ENCODE measurements at places on chromosomes 7 and 10.

DNA sequence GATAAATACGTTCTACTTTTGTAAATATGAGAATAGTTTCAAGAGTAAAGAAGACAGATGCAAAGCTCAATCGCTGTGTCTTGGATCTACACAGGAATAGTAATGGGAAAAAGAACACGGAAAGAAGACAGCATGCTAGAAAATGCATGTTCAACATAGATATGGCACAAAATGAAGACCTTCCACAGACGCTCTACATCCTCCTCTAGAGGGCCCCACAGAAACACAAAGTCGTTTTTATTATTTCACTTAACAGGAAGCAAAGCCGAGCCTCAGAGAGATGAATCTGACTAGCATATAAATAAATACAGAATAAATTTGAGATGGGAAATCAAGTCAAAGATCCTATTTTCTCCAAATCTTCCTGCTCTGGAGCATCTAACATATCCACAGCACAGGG, 292.6 kb downstream of the PARD3 start:
- DNase-seq, result no peak

- no peak for DNase-seq
Measured at GRCh38 chr7:129213828-129214227, 11.0 kb upstream of the AHCYL2 start.

- DNase-seq, result no peak
Measured at GRCh38 chr10:5641501-5641900, 24.9 kb downstream of the ASB13 start.

GRCh38 chr10:24396396-24396795, 187.5 kb downstream of the KIAA1217 start:
- DNase-seq, result no peak

DNA sequence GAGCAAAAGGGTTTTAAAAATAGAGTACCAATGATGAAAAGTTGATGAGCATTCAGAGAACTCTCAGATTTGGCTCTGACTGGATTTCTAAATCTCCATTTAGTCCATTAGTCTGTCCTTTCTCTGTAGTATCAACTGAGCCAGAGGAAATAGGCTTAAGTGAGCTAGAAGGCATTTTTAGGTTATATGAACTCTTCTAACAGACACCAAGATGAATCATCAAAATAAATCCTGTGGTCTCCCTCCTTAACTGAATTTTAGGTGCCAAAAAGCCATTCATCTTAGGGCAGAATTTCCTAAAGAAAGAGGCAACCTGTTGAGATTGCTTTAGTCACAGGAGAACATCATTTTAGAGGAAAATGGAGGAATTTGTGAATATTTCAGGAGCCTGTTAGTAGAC, 305.1 kb downstream of the AUTS2 start:
- DNase-seq, result no peak

DNA sequence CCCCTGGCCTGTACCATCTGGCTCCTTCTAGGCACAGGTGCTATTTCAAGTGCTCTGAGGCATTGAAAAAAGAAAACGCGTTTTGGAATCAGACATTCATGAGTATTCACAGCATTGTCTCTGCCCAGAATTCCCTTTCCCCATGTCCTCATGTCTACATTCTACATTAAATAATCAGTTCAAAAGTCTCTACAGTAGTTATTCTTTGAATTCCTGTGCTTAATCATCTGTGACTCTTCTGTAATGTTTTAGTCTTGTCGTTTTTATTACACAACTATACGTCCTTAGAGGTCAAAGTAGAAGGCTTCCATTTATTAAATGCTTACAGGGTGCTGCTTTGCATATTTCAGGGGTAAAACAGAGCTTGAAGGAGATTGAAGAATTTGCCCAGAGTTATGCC, 95.7 kb downstream of the BICC1 start:
- DNase-seq, result no peak

DNA sequence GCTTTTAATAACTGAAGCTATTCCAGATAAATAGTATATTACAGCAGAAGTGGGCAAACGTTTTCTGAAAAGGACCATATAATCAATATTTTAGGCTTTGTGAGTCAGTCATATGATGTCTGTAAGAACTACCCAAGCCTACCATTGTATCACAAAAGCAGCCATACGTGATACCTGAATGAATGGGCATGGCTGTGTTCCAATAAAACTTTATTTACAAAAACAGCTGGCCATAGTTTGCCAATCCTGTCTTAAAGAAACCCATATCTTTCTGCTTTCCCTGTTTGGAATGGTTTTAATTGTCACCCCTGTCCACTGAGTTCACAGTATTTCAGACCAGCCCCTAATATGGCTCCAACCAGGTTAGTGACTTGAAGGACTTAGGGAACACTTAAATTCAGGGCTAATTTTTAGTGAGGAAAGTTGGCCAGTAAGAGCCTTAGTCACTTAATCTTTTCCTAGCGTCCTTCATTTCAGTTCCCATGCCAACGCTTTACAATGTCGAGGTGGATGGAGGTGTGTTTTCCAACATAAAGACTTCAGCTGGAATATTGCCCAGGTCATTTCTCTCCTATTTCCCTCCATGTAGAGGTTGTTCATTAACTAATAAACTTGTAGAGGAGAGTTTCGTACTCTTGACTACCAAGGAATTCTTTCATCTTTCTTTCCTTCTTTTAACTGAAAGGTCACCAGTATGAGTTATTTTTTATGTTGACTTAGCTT, 184.5 kb downstream of the TRIL start:
- no peak for DNase-seq

DNA sequence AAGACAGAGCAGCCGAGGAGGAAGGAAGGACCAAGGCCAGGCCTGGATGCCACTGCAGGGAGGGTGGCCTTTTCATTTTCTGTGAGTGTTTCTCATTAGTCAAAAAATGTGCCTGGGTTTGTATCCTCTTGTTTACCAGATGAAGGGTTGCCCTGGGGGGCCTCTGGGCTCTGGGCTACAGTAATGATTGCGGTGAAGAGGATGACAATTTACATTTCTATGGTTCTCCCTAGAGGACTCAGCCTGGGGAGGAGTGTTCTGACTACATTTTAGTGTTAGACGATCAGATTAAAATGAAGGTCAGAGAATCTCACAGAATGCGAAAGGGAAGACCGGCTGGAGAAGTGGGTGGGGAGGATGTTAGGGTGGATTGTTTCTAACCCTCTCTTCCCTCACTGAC, 108.0 kb upstream of the KMT2C start:
- no peak for DNase-seq

GRCh38 chr7:81811956-81812865, 42.4 kb upstream of the HGF start:
- no peak for DNase-seq

DNA sequence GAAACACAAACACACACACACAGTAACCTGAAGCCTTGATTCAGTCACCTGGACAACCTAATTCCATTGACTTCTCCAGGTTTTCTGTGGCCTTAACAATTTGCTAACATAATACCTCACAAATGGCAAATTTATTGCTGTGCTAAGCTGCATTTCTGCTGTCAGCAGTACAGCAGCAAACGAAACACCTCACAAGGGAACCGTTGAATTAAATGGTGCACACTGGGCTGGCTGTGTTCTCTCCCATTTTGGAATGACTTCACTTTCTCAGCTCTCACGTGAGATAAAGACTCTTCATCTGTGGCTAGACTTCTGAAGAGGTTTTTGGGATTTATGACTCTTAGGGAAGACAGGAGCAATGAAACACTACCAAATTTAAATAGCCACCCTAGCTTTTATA, 152.5 kb downstream of the GPR158 start:
- DNase-seq, result no peak

DNA sequence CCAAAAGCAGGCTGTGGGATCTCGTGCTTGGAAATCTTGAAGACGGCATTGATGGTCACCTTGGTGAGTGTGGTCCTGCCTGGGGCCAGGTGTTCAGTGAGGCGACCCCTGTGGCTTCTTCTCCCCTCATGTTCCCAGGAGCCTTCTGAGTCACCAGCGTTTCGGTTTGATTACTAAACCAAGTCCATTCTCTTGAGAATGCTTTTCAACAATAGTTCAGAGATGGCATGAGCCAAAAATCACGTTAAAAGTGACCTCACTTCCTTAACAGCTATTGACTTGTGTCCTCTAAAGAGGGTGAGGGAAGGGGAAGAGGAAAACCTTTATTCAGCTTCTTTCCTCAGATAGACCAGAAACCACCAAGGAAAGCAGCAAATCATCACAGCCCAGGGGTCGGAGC, 315.2 kb downstream of the GATA3 start:
- DNase-seq, result peak; percentile 30

DNA sequence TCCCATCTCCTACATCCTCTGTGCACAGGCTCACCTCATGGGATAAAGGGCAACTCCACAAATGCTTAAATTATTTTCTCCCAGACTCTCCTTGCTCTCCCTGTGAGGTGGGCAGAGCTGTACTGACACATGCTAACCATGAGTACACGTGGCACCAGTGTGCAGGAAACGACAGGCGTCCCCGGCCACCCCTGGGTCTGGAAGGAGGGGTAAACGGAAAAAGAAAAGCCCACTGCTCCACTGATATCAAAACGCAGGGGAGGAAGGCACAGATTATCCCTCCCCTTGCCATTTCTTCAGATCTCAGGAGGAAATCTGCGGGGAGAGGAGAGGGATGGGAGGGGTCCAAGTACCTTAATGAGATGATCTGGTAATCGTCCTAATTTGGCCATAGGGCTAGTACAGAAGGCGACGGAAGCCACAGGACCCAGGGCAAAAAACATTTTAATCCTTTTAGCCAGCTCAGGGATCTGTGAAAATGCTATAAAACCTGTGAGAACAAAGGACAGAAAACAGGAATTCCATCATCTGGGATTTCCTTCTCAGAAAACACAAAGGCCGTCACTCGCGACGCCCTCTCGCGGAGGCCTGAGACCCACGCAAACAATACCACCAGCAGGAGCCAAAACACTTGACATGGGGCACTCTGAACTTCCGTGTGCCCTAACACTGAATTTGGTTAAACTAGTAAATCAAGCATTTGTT, 17.8 kb upstream of the CH25H start:
- DNase-seq, result no peak

DNA sequence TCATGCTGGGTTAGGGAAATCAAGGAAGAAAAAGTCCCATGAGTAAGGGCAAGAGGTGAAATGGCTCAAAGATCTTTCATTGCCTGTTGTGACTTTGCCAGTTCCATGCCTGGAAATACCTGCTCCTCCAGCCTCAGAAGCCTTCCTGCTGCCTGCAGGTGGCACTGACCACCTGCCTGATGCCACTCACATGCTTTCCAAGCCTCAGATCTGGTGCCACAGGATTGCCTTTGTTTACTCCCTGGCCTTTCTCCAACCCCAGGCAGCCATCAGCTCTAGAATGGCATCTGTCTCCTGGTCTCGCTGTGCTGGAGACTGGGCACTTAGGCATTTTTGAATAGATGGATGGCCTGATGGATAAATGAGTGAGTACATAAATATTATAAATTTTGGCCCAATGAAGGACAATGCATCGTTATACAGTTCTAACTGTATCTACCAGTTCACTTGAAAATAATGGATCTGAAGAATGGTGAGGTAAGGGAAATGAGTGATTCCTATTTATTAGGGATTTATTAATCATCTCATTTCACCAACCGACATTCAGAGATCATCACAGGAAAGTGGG, 657.2 kb downstream of the INHBA start:
- DNase-seq, result peak; percentile 69

- peak; percentile 89 for DNase-seq
Measured at GRCh38 chr10:77844713-77845445, 81.7 kb downstream of the DLG5 start.

DNA sequence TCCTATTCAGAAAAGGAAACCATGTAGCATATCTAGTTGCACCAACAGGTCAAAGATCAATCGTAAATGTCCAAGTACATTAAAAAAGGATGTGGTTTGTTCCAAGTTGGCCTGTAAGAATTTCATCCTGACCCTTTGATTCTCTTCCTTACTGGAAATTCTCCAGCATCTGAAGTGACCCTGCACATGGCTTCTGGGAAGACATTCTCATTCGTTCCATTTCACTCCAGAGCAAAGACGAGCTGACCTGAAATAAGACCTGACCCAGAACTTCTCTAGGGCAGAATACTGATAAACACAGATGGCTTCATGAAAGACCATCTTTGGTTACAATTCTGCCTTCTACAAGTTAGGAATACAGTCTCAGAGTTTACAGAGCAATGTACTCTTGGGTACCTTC, 39.8 kb downstream of the ASB4 start:
- no peak for DNase-seq

GRCh38 chr7:138746073-138746472, 44.9 kb upstream of the SVOPL start:
- no peak for DNase-seq

- DNase-seq, result no peak
Measured at GRCh38 chr7:10316488-10316887, 657.2 kb upstream of the PHF14 start.

GRCh38 chr7:31382722-31383121, 42.2 kb upstream of the NEUROD6 start:
- peak; percentile 78 for DNase-seq

- DNase-seq, result no peak
Measured at GRCh38 chr10:5194431-5194830, 2.2 kb upstream of the AKR1C4 start.

DNA sequence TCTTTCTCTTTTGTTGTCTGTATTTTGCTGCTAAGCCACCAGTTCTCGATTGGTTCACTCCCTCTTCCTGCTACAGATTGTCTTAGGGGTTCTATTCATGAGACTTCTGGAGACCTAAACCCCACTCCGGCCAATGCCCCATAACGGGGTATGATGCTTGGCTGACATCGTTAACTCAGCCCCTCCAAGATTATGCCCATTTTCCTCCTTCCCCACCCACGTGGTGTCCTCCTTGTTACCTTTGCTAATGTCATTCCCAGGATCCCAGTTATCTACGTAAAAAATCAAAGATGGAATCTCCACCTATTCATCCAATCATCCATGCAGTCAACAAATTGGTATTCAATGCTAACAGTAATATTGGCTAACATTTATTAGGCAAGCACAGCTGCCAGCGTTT, 228.3 kb downstream of the CAMK1D start:
- no peak for DNase-seq

- peak; percentile 67 for DNase-seq
Measured at GRCh38 chr10:51308116-51308515, 233.8 kb downstream of the PRKG1 start.

- DNase-seq, result no peak
Measured at GRCh38 chr10:33126742-33127141, 168.7 kb upstream of the ITGB1 start.

GRCh38 chr10:86191166-86191565, 175.4 kb downstream of the GRID1 start:
- DNase-seq, result no peak

DNA sequence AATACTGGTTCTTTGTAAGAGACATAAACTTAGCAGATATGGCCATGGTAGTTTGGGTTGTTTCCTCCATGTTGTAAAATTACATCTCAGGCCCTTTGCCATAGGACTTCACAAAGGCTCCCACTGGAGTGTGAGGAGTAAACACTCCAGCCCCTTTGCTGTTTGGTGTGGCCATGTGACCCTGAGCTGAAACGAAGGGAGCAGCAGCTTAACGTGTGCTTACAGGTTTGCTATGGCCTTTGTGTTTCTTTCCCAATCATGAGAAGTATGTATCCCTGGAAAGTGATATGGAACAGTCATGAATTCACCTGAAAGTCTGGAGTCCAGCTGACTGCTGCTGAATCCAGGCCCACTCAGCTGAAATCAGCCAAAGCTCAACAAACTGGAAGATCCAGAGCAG, 23.8 kb upstream of the SFTPA1 start:
- peak; percentile 46 for DNase-seq

Measured in bronchial epithelial cell (primary cell).